Mesenchymal stem cell (in vitro differentiated cells and primary cell): ENCODE measurements at places on chromosomes 3 and 15.

- DNase-seq: peak; percentile 13
These were observed 2.2 kb downstream of the EFHB start for GRCh38 chr3:19931767-19932188.

DNA sequence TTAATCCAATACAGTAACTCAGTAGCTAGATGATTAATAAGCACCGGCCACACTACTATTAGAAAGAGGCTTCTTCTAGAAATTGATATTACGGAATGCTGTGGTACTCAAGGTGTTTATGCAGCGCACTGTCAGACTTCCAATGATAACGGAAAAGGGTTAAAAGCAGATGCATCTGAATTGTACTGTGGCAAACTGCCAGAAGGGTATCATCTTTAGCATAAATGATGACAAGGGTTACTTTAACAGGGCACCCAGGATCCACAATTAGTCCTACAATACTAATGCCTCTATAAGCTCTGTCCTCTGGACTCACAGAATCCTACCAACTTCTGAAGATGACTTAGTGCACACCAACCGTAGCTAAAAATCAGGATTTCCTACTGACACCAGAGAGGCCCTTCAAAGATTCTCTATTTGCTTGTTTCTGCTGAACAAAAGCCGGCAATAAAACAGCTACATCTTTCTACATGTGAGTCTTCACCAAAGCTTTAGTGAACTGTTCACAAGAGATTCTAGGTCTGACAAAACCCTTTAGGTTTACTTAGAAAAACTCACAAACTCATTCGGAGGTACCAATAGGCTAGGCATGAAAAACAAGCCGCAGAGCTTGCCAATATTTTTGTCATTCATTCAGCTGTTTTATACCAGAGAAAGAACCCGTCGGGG lies 7.1 kb downstream of the SATB1 start:
- no peak for DNase-seq

DNA sequence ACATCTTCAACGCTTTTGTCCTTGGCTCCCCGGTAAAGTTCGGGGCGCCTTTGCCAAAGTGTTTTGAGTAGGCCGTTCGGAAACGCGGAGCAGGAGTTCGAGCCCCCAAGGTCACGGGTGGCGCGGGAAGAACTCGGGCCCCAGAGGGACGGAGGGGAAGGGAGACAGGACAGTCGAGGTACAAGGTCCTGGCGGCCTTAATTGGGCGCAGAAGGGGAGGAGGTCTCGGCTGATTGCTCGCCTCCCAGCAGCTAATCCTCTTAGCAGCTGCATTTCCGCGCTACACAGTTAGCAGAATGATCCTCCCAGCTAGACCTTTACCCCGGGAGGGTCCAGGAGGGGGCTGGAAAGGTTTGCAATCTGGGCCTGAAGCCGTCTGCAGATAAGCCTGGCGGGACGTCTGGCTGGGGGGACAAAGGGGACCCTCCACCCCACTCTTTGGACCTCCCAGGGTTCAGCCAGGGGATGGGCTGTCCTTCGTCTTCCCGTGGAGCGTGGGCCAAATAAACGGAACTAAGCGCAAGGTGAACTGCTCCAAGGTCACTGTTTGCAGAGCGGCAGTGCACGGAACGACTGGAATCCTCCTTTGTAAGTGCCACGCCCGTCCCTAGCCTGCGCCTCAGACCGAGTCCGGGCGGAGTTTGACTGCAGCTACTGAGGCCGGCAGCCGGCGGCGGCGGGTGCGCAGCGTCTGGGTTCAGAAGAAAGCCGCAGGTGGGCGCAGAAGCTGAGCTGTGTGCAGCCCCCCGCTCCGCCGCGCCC lies 7.2 kb downstream of the EOMES start:
- peak; percentile 8 for DNase-seq

DNA sequence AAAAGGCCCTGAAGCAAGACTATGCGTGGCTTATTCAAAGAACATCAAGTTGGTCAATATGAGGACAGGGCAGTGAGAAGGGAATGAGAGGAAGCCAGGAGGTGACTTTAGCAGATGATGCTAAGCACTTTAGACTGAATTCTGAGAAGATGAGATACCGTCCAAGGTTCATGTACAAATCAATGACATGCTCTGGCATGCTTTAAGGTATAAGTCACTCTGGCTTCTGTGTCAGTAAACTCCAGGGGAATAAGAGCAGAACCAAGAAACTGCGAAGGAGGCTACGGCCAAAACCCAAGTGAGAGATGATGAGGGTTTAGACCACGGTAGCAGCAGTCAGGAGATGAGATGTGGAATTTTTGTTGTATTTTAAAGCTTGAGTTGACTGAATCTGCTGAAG lies 8.9 kb upstream of the CCDC50 start:
- no peak for DNase-seq

GRCh38 chr15:70053001-70053715 lies 44.6 kb downstream of the TLE3 start:
- DNase-seq: no peak

DNA sequence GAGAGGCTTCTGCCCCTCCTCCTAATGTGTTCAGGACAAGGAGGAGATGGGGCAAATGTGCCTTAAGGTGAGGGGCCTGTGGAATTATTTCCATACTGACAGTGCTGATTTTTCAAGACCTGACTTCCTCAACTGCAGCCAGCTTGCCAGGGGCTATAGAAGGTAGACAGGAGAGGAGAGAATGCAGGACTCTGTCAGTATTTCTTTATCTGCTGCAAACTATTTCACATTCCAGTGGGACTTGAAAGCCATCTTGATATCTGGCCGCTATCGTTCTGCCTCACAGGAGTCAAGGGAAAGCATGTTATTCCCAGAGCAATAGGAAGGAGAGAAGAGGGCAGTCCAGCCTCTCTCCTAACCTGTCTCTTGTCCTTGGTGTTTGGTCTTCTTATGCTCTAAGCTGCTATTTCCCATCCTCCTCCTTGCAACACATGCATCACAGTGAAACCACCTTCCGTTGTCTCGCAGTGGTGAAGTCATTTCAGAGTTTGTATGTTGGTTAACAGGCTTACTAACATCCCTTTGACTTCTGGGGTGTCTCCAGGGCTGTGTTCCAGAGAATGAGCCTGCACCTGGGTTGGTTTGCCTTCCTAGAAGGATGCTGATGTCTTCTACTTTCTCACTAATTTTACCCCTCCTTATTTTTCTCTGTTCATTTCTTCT lies 95.1 kb upstream of the MRPS22 start:
- DNase-seq: no peak

GRCh38 chr3:13553686-13554085 lies 4.8 kb downstream of the FBLN2 start:
- no peak for DNase-seq

DNA sequence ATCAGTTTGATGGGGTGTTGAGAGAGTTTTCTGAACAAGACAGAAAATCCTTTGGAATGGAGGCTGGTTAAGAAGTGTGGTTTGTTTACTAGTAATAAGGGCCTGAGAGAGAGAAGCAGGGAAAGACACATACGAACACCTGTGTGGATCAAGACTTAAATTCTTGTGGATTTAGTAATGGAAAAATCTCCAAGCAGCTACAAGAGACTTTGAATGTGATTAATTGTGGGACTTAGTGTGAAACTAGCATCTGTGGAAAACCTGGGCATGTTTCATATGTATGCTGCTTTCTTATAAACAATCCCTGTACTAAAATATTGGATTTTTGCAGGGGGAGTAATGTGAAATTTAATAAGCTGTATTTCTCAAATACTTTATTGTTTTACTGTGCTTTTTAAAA lies 399.1 kb downstream of the SI start:
- no peak for DNase-seq

DNA sequence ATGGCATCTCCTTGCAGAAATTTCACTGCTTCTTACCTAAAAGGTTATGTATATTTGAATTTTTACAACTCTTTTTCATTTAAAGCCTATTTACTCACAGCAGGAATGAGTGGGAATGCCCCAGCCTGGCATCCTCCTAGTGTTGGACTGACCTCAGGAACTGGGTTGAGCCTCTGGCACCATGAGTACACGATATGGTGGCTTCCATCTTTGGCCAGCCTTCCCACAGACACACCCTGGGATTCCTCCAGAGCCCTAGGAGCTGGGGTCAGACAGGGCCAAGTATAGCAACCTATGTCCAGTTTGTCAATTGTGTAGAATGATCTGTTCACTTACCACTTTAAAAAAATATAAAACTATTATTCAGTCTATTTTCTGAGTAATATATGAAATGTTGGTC lies 57.2 kb upstream of the HEG1 start:
- DNase-seq: no peak

- DNase-seq: peak; percentile 12
These were observed 729.6 kb downstream of the NLGN1 start for GRCh38 chr3:174126990-174127758.

- DNase-seq: no peak
These were observed 14.3 kb upstream of the CCNL1 start for GRCh38 chr3:157174290-157174648.

- DNase-seq: no peak
These were observed 105.5 kb upstream of the MRPL3 start for GRCh38 chr3:131608296-131608695.

DNA sequence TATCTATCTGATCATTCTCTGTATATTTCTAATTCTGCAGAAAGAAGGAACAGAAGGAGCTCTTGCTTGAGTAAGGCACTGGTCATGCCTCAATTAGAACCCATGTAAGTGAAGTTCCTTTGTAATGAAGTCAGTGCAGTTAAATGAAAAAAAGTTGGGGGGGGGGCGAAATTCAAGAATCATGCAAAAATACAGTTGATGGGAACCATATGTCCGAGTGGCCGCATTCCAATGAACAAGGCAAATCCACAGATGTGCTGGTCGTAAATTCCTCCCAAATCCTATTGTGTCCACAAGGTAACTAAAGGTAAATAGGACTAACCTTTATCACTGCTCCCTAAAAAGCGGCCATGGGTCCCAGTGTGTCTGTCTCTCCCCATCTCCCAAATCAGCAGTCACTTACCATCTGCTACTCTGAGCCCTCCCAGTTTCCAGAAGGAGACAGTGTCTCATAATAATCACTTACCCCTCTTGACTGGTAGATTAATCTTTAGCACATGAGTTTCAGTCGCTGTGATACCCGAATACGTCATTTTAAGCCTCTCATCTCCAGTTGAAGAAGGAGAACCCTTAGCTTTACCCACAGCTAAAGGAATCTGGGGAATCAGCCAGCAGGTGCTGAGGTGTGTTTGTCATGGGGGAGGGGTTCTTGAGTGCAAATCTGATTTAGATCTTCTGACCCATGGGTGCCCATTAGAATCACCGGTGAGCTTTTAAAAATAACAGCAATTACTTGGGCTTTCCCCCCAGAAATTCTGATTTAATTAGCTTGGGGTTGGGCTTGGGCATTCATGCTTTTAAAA lies 56.3 kb upstream of the EPHB3 start:
- no peak for DNase-seq

DNA sequence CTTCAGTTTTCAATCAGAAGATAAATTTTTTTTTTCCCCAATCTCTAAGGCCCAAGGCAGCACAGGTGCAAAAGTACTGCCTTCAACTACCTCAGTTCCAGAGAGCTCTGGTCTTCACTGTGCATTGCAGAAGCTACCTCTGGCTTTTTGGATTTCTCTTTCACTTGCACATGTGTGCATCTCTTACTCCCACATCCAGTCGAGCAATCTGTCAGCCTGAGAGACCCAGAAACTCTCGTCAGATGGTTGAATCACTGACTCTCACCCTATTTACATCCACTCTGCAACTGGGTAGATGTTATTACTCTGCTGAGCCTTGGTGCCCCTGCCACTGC lies 813.8 kb downstream of the NR2F2 start:
- no peak for DNase-seq

DNA sequence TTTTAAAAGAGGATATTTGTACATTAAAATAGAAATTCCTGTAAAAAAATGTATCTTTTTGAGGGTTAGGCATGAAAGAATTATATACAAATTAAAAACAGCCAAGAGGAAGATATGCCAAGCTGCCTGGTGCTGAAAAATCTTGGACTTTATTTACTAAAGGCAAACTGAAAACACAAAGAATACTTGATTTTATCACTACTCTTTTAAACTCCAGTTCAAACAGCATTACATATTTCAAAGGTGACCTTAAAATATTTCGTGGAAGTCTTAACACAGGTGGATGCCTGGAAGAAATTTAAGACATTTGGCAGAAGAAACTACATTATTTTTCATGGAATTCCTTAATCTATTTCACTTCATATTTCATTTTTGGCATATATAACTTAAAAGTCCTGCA lies 101.1 kb upstream of the SLC2A2 start:
- no peak for DNase-seq

DNA sequence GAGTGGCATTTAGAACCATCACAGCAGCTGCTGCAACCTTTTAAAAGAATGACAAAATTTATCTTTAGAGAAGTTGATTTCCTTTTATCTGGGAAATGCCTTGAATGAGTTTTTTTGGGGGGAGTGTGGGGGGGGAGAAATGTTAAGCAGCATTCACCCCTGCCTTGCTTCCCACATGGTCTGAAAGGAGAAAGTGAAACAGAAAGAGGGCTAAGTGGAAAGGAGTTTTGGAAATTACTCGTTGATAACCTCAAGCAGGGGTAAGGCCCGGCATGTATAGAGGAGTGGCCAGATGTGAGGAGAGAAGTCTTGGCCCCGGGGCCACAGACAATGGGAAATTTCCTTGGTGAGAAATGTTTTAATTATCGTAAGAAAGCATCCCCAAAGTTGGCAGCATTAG lies 23.5 kb downstream of the B3GALNT1 start:
- peak; percentile 22 for DNase-seq

GRCh38 chr15:43168192-43169107 lies 16.8 kb upstream of the CCNDBP1 start:
- DNase-seq: peak; percentile 32

GRCh38 chr3:179158336-179159039 lies 10.3 kb downstream of the PIK3CA start:
- DNase-seq: no peak

DNA sequence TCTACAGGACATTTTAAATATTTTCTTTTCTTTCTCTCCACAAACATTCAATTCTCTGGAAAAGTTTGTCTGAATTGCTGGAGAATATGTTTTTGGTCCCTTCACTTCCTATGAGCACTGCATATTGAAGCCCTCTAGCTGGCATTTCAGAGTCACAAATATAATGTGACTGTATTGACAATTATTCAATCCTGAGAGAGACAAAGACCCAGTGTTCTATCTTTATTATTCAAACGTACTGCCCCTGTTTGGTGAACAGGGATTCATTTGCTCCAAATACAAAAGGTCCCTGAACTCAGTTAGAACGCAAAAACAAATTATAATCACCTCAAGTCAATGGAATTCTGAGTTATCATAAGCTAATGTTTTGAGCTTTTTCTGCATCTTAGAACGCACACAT lies 173.1 kb upstream of the CDIN1 start:
- no peak for DNase-seq
